ENCODE measurements at places on chromosomes 5 and 9. TPM values are rescaled to one million over a fixed set of nuclear protein-coding genes. Genes with fewer than 3 reads are reported as not detected.

The ARSI gene
- not detected for total RNA-seq

The IQGAP2 gene
- total RNA-seq, result 93.0 TPM

The DAPK1 gene
- total RNA-seq, result 3.3 TPM

The GLRA1 gene
- not detected for total RNA-seq

The MCTP1 gene
- not detected for total RNA-seq

The TMEM174 gene
- total RNA-seq, result not detected

The COL23A1 gene
- 0.15 TPM for total RNA-seq

The SV2C gene
- total RNA-seq, result 0.10 TPM

The SLC6A7 gene
- not detected for total RNA-seq

- no peak overlapping the region for H3K4me3 ChIP-seq
- no peaks in the 10 kb centered on the region for H3K36me3 ChIP-seq
- H3K4me1 ChIP-seq, result no peaks in the 10 kb centered on the region
- no peak for DNase-seq
- peaks cover 6% of the 10 kb centered on the region for H3K27me3 ChIP-seq
These were observed 30.3 kb downstream of the ADCY2 start for GRCh38 chr5:7426284-7426683.

DNA sequence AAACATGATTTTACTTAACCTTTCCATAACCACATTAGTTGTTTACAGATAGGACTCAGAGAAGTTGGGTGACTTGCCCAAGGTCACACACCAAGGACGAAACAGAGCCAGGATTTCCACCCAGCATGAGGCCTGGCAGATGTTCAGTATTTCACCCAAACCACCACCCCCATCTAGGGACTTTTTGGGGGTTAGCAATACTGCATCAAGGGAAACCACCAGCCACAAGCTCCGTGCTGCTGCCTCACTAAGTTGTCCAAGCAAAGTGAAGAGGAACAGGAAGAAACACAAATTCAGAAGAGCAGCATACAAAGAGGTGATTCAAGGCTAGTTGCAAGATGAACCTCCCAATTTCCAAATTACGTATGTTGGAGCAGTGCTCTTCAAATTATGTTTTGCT, 219.6 kb upstream of the RORB start:
- no peak overlapping the region for H3K27ac ChIP-seq
- H3K4me1 ChIP-seq, result peaks cover 3% of the 10 kb centered on the region
- peak; percentile 54 for DNase-seq
- H3K4me3 ChIP-seq, result no peak overlapping the region
- H3K36me3 ChIP-seq, result no peaks in the 10 kb centered on the region

DNA sequence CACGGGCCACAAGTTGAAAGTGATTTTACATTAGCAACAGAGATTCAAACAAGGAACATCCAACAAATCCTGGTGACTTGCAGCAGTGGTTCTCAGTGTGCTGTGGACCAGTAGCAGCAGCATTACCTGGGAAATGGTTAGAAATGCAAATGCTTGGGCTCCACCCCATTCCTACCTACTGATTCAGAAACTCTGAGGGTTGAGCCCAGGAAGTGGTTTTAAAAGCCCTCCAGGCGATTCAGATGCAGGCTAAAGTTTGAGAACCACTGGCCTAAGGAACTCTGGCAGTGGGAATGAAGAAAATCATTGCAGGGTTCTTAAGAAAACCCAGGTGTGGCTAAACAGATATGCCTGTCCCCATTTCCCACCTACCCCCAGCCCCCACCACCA, 398.8 kb downstream of the ENC1 start:
- DNase-seq, result no peak
- no peak overlapping the region for H3K27ac ChIP-seq
- no peak overlapping the region for H3K4me3 ChIP-seq
- peaks cover 16% of the 10 kb centered on the region for H3K27me3 ChIP-seq
- no peaks in the 10 kb centered on the region for H3K4me1 ChIP-seq

GRCh38 chr5:37771731-37772130, 68.1 kb downstream of the GDNF start:
- no peak overlapping the region for H3K4me3 ChIP-seq
- no peak overlapping the region for H3K27ac ChIP-seq
- H3K4me1 ChIP-seq, result no peaks in the 10 kb centered on the region

DNA sequence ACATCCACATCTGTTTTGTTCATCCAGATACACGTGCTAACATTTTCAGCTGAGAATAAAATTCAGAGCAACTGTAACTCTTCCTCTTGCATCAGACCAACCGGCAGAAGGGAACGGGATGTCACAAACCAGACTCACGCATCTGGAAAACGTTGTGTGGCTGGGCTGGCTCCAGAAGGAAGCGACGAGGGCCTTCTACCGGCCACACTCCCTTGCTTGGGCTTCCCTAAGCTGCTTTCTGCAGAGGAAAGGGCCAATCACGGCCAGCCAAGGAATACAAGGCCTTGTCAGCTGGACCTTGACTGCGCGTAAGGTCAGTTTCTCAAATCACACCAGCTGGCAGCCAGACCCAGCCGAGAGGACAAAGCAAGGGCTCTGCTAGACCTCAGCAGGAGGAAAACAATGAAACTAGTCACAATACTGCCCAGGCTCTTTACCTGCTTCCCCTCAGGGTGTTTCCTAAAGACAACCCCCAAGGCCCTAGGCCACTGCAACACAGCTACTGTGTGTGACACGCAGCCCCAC, 106.1 kb downstream of the THBS4 start:
- peaks cover 29% of the 10 kb centered on the region for H3K36me3 ChIP-seq
- H3K4me3 ChIP-seq, result peak overlapping the region; percentile 40
- H3K27ac ChIP-seq, result peak overlapping the region; percentile 87
- H3K27me3 ChIP-seq, result no peaks in the 10 kb centered on the region

GRCh38 chr5:129858131-129858675, 46.1 kb upstream of the CHSY3 start:
- H3K4me3 ChIP-seq, result no peak overlapping the region
- H3K27me3 ChIP-seq, result peaks cover 5% of the 10 kb centered on the region
- no peaks in the 10 kb centered on the region for H3K4me1 ChIP-seq
- H3K27ac ChIP-seq, result no peak overlapping the region
- no peaks in the 10 kb centered on the region for H3K36me3 ChIP-seq

- H3K27ac ChIP-seq, result no peak overlapping the region
- H3K4me1 ChIP-seq, result no peaks in the 10 kb centered on the region
- DNase-seq, result no peak
- no peaks in the 10 kb centered on the region for H3K27me3 ChIP-seq
These were observed 37.0 kb downstream of the SYK start for GRCh38 chr9:90838581-90839154.

DNA sequence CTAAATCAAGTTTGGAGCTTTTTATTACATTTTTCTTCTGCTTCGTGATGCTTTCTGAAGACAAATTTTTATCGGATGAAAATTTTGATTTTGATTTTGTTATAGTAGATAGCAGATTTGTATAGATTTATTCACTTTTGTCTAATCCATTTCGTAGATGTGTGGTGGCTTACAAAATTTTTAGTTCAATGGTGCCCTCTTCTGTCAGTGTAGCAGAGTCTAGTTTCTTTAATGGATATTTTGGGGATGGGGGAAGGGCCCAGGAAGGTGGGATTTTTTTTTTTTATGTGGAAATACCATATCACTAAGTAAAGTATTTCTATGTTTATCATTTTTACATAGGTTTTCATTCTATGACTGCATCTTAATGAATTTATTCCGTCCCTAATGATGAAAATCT, 259.9 kb upstream of the TARS1 start:
- H3K36me3 ChIP-seq, result no peaks in the 10 kb centered on the region
- DNase-seq, result no peak
- H3K4me1 ChIP-seq, result no peaks in the 10 kb centered on the region

- H3K36me3 ChIP-seq, result no peaks in the 10 kb centered on the region
- no peak overlapping the region for H3K27ac ChIP-seq
- no peaks in the 10 kb centered on the region for H3K4me1 ChIP-seq
- DNase-seq, result no peak
- H3K27me3 ChIP-seq, result no peaks in the 10 kb centered on the region
These were observed 11.1 kb downstream of the CCDC187 start for GRCh38 chr9:136292591-136293448.

GRCh38 chr9:120403543-120403856, 176.5 kb downstream of the CDK5RAP2 start:
- peaks cover 13% of the 10 kb centered on the region for H3K4me1 ChIP-seq
- peak overlapping the region; percentile 5 for H3K27ac ChIP-seq
- DNase-seq, result no peak

DNA sequence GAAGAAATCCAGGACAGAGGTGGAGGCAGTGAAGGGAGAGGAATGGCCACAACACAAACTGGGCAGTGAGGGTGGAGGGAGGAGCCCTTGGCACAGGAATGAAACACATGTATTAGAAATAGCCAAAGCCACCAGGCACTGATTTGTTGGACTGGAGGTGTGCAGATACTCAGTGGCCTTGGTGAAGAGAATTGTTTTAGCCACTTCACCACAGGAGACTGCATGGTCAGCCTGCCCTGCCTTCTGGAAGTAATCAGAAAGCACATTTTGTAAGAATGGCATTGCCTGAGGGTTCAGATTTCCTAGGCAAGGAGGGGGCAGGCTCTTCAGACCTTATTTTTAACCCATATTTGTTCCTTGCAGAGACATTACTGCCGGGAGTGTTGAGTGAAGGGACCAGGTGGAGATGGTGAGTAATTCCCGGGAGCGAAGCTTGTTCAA, 2.2 kb downstream of the SGCD start:
- H3K36me3 ChIP-seq, result no peaks in the 10 kb centered on the region
- no peaks in the 10 kb centered on the region for H3K4me1 ChIP-seq
- no peak overlapping the region for H3K27ac ChIP-seq
- no peak for DNase-seq
- H3K4me3 ChIP-seq, result no peak overlapping the region

DNA sequence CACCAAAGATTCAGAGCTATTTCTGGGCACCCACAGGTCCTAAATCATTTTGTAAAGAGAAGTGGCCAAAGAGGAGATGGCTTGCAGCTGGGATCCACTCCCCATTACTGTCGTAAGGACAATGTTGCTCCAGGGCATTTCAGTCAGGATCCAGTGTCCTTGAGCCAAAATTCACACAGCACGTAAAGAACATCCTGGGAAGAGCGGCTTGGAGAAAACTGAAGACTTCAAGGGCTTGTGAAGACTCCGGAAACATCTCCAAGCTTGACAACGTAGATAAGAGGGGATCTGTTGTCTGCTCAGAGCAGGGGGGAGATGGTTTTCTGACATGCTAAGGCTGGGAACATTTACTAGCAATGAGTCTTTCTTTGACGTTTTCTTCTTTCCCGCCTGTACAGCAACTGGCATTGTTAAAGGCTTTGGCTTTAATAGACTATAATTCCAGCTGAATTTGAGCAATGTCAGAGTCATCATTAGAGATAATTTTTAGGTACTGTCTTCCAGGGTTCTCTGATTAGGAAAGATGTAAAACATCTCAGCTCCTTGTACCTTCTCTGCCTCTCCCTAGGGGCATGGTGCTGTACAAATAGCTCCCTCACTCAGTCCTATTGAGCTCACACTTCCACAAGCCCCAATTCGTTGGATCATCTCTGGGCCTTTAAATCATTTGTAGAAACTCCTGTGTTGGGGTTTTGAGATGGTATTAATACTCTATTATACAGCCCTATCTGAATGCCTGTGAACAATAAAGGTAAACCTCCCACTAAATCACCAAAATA, 39.7 kb downstream of the EGFLAM start:
- no peaks in the 10 kb centered on the region for H3K36me3 ChIP-seq
- no peak overlapping the region for H3K4me3 ChIP-seq
- DNase-seq, result no peak
- peaks cover 6% of the 10 kb centered on the region for H3K27me3 ChIP-seq

DNA sequence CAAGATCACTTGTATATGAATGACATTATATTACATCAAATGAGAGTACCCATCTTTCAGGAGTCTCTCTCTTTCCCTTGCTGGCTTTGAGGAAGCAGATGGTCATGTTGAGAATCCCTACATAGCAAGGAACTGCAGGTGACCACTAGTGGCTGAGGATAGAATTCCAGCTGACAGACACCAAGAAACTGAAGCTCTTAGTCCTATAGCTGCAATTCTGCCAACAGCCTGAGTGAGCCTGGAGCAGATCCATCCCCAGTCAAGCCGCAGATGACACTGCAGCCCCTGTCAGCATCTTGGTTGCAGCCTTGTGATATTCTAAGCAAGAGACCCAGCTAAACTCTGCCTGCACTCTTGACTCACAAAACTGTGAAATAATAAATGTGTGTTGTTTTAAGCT, 531.5 kb downstream of the CSNK1G3 start:
- no peak for DNase-seq
- no peaks in the 10 kb centered on the region for H3K27me3 ChIP-seq
- no peak overlapping the region for H3K27ac ChIP-seq
- H3K4me3 ChIP-seq, result no peak overlapping the region

DNA sequence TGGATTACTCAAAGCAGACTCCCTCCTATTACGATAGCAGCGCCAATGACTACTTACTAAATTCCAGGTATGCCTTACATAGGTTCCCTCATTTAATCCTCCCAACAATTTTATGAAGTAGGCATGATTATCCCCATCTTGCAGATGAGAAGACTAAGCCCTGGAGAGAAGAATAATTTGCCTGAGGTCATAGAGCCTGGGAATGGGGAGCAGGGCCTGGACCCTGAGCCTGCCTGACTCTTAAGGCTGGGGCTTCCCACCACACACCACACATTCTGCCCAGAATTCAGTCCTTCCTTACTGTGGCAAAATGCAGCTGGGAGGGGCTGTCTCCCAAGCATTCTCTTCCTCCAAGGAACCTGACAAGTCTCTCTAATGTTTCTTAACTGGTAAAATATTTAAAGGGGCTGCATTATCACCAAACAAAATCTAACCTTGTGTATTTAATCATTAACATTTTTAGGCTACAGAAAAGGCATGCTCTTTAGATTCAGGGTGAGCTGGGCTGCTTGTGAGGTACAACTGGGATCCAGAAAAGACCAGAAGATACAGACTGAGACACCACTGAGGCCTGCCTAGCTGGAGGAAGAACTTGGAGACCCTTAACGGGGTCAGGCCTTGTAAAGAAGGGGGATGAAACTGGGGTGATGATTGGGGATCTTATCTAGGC, 26.1 kb downstream of the LHFPL2 start:
- H3K4me3 ChIP-seq, result no peak overlapping the region
- no peak overlapping the region for H3K27ac ChIP-seq
- DNase-seq, result no peak
- no peaks in the 10 kb centered on the region for H3K4me1 ChIP-seq

DNA sequence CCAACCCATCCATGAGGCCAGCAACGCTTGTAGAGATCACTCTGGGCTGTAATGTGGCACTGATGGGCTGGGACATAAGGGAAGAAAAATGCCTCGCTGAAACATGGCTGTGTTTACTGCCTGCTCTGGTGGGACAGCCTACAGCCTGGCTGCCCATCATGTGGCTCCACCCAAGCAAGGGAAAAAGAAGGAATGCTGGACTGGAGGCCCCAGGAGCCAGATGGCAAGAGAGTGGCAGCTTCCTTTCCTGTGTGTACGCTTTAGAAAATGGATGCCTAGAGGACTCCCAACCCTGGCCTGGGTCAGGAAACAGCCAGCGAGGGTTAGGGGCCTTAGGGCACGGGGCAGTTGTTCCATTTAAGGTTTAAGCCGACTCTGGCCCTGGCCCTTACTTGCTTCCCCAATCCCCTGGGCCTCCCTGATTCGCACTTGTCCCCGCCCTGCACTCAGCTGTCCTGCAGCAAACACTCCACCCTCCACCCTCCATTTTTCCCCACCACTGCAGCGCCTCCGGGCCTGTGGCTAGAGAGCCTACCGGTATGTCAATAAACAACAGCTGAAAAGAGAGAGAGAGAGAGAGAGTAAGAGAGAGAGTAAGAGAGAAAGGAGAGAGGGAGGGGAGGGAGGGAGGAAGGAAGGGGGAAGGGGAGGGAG, 819.4 kb downstream of the SEMA5A start:
- no peak overlapping the region for H3K27ac ChIP-seq
- H3K4me1 ChIP-seq, result no peaks in the 10 kb centered on the region
- no peak for DNase-seq

GRCh38 chr5:132470010-132470392, 20.6 kb downstream of the IRF1 start:
- H3K36me3 ChIP-seq, result no peaks in the 10 kb centered on the region
- DNase-seq, result peak; percentile 5
- no peak overlapping the region for H3K27ac ChIP-seq
- H3K4me1 ChIP-seq, result peaks cover 87% of the 10 kb centered on the region
